ENCODE measurements at places on chromosomes 7 and 10.

GRCh38 chr7:75048435-75049379, 24.9 kb downstream of the RCC1L start:
- no peak for DNase-seq

GRCh38 chr7:46707973-46708372, 786.9 kb upstream of the IGFBP3 start:
- no peak for DNase-seq

- DNase-seq = peak; percentile 35
These were observed 29.6 kb downstream of the STAM start for GRCh38 chr10:17673471-17674061.

DNA sequence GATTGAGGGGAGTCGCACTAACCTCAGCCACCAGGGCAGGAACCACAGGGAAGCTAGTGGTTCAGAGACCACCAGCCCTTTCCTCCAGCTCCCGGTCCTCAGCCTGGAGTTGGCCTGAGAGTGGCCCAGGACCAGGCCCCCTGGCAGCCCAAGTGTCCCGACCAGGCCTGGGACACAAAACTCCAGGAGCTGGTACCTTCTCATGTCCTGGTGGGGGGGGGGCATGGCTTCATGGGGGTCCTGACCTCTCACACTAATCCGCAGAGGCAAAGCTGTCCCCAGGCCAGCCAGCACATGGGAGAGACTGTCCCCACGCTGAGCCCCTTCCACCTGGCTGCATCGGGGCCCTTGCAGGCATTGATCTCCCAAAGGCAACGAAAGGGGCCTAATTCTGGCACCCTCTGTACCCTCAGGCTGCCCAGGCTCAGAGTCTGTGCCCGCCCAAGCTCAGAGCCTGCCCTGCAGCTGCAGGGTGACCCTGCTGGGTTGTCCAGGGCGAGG, 28.2 kb downstream of the GPRIN2 start:
- DNase-seq = no peak
